ENCODE measurements at places on chromosomes 3 and 15.
A peak's percentile ranks its signal among the peaks of the same experiment; 100 is the strongest.

GRCh38 chr3:14649466-14649865, 2.1 kb upstream of the CCDC174 start:
- no peak for DNase-seq

DNA sequence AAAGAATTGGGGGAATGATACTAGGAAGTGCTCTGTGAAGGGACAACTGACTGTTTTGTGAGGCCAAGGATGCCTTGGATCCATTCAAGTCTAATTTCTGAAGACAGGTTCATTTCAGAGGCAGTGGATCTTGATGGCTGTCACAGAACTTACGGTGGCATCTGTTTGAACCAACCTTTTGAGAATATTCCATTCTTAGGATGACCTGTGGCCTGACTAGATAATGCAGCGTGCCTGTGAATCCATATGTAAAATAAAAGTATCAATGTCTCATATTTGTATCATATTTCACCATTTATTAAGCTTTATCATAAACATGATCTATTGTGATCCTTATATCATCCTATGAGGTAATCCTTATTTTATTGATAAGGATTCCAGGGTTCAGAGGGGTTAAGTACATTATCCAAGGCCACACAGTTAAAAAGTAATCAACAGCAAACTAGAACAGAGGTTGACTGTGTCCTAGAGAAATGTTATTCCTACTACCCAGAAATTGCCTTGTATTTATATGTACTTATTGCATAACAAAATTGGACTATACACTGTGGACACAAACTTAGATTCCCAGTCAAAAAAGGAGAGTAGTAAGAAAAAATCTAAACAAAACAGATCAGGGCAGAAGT, 34.3 kb downstream of the IL1RAP start:
- DNase-seq: no peak

DNA sequence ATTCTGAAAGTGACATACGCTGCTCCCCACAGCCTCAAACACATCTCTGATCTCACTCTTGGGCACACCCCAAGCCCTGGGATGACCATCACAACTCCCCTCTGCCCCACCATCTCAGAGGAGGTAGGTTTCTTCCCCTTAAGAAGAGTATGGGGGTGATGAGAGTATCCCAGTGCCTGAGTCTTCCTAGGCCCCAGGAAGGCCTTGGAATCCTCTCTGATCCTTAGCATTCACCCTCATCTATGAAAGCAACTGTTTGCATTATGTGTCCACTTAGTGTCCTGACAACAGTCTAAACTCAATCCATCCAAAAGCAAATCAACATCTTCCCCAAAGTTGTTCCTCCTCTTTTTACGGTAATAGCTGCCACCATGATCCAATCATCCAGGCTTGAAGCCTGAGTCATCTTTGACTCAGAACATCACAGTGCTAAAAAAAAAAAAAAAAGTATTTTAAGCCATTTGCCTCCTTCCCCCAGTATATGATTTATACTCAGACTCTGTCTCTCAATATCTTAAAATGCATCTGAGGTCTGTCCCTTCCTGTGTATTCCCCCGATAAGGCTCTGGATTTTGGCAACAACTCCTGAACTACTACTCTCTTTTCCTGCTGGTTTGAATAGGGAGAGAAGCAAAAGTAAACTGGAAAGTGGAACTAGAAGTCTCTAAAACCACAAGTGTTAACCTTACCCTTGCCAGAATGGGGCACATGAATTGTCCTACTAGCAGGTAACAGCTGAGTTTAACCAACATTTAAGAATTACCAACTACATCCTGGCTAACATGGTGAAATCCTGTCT, 22.5 kb downstream of the POPDC2 start:
- DNase-seq: peak; percentile 97

DNA sequence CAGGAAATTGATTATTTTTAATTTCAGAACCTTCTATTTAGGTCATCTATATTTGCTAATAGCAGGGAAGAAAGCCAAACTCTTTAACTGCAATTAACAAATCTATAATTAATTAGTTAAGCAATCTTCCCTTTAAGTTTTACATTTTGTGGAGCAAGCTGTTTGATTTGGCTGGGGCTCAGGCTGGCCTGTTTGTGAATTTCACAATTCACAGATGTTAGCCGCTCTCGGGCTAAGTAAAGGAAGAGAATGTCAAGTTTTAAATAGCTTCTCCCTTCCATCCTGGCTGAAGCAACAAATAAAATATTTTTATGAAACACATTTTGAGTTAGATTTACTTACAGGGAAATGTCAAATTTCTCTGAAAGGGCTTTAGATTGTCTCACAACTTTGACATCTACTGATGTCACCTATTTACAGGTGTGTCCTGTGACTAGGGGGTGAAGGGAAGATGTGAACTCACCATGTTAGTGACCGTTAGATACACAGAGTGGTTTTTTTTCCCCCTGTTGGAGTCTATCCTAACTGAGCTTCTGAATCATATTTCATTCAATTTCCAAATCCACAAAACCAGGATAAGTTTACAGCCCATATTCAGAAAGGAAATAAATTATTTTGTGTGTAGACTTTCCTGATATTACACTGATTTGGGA, 1.3 kb upstream of the TP63 start:
- DNase-seq: no peak

- DNase-seq: no peak
Measured at GRCh38 chr3:38157595-38157994, 7.7 kb upstream of the OXSR1 start.

DNA sequence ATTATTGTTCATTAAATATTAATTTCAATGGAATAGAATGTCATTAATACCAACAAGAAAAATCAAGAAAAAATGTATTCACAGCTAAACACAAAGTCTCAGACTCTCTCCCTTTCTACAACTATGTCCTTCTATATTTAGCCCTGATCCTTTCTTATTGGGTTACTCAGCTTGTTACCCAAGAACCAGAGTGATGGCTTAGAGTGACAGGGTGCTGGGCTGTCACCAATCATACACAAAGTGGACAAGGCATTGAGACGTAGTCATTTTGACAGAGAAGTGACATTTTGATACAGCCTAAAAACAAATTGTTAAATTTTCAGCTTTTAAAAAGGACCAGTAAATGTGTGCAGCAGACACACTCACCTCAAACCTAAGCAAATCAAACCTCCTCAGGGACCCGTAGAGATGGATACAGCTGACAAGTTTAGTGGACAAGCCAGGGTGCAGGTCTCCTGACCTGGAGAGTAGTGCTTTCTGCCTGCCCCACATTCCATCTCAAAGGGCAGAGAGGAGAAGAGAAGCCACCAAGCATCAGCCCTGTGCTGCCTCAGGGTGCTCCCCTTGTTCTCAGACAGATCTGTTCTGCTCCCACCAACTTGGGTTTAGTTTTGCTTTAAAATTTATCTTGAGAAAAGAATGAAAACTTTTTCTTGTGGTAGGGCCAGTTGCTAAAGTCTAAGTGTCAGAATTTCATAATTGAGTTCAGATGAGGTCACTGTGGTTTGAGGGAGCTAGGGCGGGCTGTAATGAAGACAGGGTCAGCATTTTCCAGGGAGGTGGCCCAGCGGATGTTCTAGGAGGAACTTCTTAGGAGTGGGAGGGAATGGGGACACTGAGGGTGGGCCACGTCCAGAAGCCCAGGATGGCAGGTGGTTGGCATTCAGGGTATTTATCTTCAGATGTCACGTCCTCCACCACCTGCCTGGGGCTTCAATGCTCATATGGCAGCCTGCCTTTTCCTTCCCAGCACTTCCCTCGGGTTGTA, 136.5 kb upstream of the TBL1XR1 start:
- DNase-seq: no peak

- DNase-seq: peak; percentile 41
Measured at GRCh38 chr3:182636646-182637045, 156.7 kb upstream of the ATP11B start.

- no peak for DNase-seq
Measured at GRCh38 chr3:72636969-72637597, 211.2 kb downstream of the SHQ1 start.

GRCh38 chr3:24373198-24373959, 121.3 kb downstream of the THRB start:
- no peak for DNase-seq

- DNase-seq: no peak
Measured at GRCh38 chr3:80550174-80550573, 782.4 kb upstream of the ROBO1 start.

DNA sequence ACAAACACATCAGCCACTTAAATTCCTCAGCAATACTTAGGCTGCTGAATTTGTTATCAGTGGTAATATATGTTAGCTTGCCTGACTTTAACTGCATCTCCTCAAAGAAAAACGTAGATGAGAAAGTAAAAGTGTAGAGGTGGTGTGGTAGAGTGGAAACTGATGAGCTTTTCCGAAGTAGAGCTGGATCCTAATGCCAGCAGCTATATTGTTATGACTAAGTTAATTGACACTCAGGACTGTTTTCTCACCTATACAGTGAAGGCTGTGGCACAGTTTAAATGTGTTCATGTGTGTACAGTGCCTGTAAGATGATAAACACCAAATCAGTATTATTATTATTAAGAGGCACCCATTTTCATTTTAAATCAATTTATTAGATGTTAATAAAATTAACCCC, 174.9 kb downstream of the TNIK start:
- DNase-seq: peak; percentile 41

GRCh38 chr15:35327789-35328188, 218.2 kb downstream of the DPH6 start:
- DNase-seq: no peak

DNA sequence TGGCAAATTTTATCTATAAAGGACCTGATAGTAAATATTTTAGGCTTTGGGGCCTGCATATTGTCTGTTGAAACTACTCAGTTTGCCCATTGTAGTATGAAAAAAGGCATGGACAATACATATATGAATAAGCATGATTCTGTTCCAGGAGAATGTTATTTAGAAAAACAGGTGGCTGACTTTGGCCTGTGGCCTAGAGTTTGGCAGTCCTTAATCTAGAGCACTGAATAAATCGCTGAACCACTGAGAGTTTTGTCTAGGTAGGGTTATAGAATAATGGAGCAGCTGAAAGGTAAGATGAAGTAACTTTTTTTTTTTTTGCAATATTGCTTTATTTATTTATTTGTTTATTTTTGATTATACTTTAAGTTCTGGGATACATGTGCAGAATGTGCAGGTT, 75.0 kb downstream of the LRRC49 start:
- DNase-seq: no peak

GRCh38 chr15:76165951-76166350, 106.2 kb downstream of the TMEM266 start:
- no peak for DNase-seq

DNA sequence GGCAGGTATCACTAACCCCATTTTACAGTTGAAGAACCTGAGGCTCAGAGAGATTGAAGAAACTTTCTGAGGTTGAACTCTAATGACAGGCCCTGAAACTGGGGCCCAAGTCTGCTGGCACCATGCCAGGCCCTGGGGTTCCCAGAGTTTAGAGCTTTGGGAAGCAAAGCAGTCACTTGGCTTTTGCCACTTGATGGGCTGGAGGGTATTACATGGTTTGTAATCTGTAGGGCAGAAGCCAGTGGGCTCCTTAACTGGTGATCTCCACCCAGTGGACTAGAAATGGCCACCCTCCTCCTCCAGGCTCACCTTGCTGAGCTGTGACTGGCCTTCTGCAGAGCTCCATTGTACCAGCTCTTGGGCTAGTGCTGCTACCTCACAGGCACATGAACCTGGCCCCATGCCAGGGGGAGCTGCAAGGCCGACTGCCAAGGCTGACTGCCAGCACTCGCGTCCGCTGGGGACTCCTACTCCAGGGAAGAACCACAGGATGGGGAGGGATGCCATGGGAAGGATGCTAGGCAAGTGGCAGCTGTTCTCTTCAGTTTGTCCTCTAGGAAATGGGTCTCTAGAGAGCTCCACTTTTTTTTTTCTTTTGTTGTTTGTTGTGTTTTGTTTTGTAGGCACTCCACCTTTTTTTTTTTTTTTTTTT, 104.8 kb downstream of the ETFA start:
- peak; percentile 44 for DNase-seq

DNA sequence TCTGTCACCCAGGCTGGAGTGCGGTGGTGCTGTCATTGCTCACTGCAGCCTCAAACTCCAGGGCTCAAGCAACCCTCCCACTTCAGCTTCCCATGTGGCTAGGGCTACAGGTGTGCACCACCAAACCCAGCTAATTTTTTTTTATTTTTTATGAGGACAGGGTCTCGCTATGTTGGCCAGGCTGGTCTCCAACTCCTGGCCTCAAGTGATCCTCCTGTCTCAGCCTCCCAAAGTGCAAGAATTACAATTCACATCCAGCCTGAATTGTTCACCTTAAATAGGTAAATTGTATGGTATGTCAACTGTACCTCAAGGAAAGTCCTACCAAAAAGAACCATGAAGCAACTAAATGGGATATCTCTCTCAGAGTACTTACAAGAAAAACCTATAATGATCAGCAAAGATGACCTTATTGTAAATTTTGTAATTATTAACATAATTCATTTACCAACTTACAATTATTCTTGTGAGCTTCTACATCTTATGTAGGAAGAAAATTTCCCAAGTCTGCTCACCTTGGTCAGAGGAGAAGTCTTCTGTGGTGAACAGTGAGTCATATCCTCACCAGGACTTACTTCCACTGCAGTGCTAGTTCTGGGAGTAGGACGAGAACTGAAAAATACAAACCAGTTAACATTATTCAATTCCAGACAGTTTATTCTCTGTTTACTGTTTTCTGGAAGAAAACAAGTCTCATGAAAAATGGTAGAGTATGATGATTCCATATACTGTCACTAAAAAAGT, 54.4 kb downstream of the ULK4 start:
- peak; percentile 68 for DNase-seq

GRCh38 chr15:27081676-27082418, 110.9 kb downstream of the GABRG3 start:
- DNase-seq: no peak

- no peak for DNase-seq
Measured at GRCh38 chr3:109902549-109902948, 565.2 kb upstream of the DPPA4 start.

DNA sequence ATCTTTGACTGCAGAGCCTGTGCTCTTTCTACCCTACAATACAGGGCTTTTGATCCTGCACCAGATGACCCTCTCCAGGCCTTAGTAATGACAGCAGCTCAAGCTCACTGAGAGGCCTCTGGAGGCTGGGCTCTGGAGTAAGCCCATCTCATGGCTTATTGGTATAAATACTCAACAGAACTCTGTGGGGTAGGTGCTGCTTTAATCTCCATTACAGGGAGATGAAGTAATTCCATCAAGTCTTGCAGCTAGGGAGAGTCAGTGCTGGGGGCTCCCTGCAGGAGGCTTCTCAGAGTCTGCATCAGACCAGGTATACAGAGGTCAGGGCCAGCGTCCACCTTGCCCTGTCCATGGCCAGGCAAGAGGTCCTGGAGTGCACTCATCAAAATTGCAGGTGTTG, 89.2 kb upstream of the SLC6A11 start:
- DNase-seq: no peak

- DNase-seq: no peak
Measured at GRCh38 chr15:48978638-48979037, 14.9 kb upstream of the SHC4 start.

- DNase-seq: peak; percentile 48
Measured at GRCh38 chr3:99114565-99115291, 213.2 kb upstream of the DCBLD2 start.

GRCh38 chr15:66405615-66406014, 18.9 kb downstream of the MAP2K1 start:
- no peak for DNase-seq

Measured in HT1080 (cell line).